ENCODE measurements at places on chromosomes 4 and X.

GRCh38 chrX:10237241-10237640 is 80.5 kb downstream of the CLCN4 start:
- no peak for DNase-seq

DNA sequence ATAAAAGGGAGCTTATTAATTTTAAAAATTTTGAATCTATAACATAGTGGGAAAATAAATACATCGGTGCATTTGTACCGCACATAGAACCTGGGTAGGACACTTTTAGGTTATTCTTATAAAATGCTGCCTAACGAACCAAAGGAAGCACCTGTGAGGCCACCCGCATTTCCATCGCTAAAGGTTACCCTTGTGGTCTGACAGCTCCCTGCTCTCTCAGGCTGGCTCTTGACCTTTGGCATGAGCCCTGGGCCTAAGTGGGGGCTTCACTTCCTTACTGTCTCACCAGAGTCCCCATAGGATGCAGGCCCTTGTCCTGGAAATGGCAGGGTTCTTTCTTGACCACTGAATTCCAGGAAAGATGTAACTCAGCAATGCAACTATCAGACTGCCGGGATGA is 46.0 kb downstream of the HADH start:
- no peak for DNase-seq

- DNase-seq = no peak
These were observed 39.6 kb upstream of the GPR173 start for GRCh38 chrX:53009032-53009431.

DNA sequence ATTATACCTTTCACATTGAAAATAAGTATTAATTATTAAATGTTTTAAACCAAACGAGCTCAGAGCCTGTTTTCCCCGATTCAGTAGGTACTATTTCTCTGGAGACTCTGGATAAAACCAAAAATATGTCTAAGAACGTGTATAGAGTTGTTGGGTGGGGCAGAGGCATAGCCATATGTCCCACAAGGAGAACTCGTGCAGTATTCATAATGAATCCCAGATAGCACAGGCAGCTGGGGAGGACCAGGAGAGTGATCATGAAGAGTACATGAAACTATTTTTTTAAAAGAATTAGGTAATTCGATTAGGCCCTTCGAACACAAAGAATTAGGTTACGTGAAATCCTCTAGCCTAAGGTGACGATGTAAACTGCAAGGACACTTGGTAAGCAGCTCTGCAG is 76.1 kb downstream of the CLDN22 start:
- no peak for DNase-seq

DNA sequence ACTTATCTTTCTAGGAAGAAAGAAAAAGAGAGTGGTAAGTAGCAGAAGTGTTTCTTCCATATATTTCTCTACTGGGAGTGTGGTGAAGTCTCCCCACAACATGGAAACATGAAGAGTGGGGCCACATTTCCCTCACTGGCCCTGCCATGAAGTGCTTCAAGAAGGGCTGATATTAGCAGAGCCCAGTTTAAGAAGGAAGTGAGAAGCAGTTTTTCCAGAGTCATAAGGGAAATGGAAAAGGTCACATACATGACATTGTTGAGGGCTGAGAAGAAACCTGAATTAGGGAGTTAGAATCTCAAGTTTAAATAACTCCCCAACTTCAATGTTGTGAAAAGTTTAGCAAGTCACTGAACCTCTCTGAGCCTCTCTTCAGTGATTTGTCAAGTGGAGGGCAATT is 171.9 kb upstream of the RBPJ start:
- DNase-seq = no peak

GRCh38 chr4:37664696-37665095 is 21.5 kb downstream of the RELL1 start:
- DNase-seq = no peak

- no peak for DNase-seq
These were observed 243.6 kb upstream of the CTSO start for GRCh38 chr4:156197216-156197615.

DNA sequence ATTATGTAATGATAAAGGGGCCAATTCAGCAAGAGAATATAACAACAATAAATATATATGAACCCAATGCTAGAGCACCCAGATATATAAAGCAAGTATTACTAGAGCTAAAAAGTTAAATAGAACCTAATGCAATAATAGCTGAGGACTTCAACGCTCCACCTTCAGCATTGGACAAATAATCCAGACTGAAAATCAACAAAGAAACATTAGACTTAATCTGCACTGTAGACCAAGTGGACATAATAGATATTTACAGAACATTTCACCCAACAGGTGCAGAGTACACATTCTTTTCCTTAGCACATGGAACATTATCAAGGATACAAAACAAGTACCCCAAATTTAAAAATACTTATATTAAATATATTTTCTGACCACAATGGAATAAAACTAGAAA is 24.3 kb downstream of the OTC start:
- DNase-seq = no peak

DNA sequence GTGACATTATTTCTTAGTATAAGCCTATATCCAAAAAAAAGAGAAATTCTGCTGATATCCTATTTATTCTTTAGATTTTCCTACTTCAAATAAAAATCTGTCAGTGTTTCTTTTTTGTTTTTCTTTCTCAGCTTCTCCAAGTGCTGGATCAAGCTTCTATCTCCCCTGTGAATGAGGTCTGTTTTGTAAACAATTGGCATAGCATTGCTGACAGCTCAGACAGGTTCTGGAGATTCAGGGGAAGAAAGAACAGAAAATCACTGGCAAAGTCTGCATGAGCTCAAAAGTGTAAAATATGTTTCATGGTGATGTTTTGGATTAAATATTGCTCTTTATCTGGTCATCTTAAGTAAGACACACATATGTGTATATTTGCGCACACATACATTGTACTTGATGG is 492.0 kb upstream of the IGFBP7 start:
- DNase-seq = no peak

GRCh38 chr4:95289028-95289634 is 259.6 kb downstream of the UNC5C start:
- no peak for DNase-seq

- DNase-seq = no peak
These were observed 28.1 kb downstream of the KANTR start for GRCh38 chrX:53122013-53122412.

- no peak for DNase-seq
These were observed 5.5 kb upstream of the HSPA4L start for GRCh38 chr4:127776620-127777019.

DNA sequence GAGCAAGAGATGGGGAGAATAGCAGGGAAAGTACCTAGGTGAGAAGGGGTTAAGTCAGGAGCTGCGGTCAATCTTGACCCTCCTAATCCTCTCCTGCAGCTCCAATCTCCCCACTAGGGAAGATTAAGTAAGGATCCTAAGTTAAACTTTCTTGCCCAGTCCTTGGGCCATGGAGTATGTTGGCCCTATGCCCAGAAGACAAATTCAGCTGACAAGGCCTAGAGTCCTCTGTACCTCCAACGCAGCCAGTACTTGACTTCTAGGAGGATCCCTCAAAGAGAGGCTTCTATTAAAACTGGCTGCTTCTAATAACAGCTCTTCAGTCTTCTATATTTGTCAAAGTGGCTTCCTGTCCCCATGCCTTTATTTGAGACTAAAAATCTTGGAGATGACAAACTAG is 1.4 kb downstream of the CLDN2 start:
- DNase-seq = no peak

- DNase-seq = no peak
These were observed 334.9 kb upstream of the DDX53 start for GRCh38 chrX:22664826-22665225.

GRCh38 chrX:74133156-74133796 is 170.7 kb upstream of the ZCCHC13 start:
- DNase-seq = no peak

- no peak for DNase-seq
These were observed 5.0 kb downstream of the AWAT2 start for GRCh38 chrX:70044541-70045245.

GRCh38 chrX:130321550-130321949 is 18.2 kb upstream of the SLC25A14 start:
- no peak for DNase-seq

Data from stimulated activated CD8-positive, alpha-beta memory T cell treated with anti-CD3 and anti-CD28 coated beads, Interleukin-7, amount 100 ng/mL, for 1 hour (primary cell).